ENCODE measurements at places on chromosomes 7 and 10. TPM values are rescaled to one million over a fixed set of nuclear protein-coding genes. Genes with fewer than 3 reads are reported as not detected.

GPR26 gene
- not detected for total RNA-seq

HOXA11 gene
- total RNA-seq = not detected

FBXO24 gene
- total RNA-seq = 0.85 TPM

GIMAP7 gene
- 291 TPM for total RNA-seq

WDR86 gene
- not detected for total RNA-seq

RAMP3 gene
- not detected for total RNA-seq

TAS2R4 gene
- total RNA-seq = 1.3 TPM

PIP gene
- not detected for total RNA-seq

CYP3A4 gene
- not detected for total RNA-seq

TAC1 gene
- total RNA-seq = not detected

GRM3 gene
- not detected for total RNA-seq

HABP2 gene
- total RNA-seq = not detected

NPC1L1 gene
- total RNA-seq = not detected

SLC39A12 gene
- total RNA-seq = not detected

NUTM2E gene
- not detected for total RNA-seq

RGR gene
- total RNA-seq = not detected

C7orf57 gene
- not detected for total RNA-seq

ZNF853 gene
- total RNA-seq = 0.27 TPM

VAX1 gene
- total RNA-seq = not detected

TAS2R5 gene
- 0.83 TPM for total RNA-seq

SLC26A4 gene
- 17.4 TPM for total RNA-seq

PAOX gene
- total RNA-seq = 6.2 TPM

CD36 gene
- total RNA-seq = not detected

SPDYE1 gene
- total RNA-seq = 0.12 TPM

RAPGEF5 gene
- total RNA-seq = 0.17 TPM

CDC14C gene
- total RNA-seq = not detected

INA gene
- total RNA-seq = 0.54 TPM

SSC4D gene
- 0.17 TPM for total RNA-seq

COBL gene
- total RNA-seq = not detected

Data from T-helper 1 cell treated with Interleukin-12 subunit alpha and Interleukin-12 subunit beta and Interleukin-4 antibody, amounts not matched to agents 30 ng/mL and 1 ng/mL, for 36 hours (primary cell).